ENCODE measurements at places on chromosomes 6 and 20.

DNA sequence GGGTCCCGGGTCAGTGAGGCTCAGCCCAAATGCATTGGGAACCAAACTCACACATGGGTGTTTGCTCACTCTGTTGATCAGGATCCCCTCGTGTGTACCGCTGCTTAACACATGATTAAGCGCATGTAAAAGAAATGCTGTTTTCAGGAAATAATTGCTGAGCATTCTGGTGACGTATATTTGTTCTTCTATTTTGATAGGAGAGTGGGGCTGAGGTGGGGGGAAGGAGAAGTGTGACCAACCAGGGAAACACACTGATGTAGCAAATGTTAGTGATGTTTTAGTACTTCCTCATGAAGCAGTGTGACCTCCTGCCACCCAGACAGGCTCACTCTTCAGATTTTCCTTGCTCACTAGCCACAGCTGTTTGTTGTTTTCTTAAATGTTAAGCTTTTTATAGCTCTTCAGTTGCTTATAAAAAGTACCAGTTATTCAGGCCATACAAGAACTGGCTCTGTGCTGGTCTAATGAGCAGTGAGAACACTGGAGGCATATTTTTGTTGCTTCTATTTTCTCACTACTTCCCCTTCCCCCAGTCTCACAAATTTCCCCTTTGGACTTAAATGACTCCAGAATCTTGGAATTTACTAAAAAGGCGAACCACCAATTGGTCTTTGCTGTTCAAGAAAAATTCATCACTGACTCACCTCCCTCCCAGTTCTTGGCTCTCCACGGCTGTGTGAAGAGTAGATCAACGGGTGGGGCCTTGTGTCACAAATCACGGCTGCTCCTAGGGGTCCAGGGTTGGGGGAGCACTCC lies 79.2 kb upstream of the BACH2 start:
- H3K27me3 ChIP-seq = no peaks in the 10 kb centered on the region
- no peak overlapping the region for H3K4me3 ChIP-seq
- DNase-seq = no peak
- no peaks in the 10 kb centered on the region for H3K36me3 ChIP-seq
- H3K4me1 ChIP-seq = no peaks in the 10 kb centered on the region

- H3K36me3 ChIP-seq = no peaks in the 10 kb centered on the region
- H3K27ac ChIP-seq = peak within 1 kb of the TSS; percentile 83
- no peaks in the 10 kb centered on the region for H3K4me1 ChIP-seq
- peak within 1 kb of the TSS; percentile 90 for H3K4me3 ChIP-seq
- H3K27me3 ChIP-seq = no peaks in the 10 kb centered on the region
- peak; percentile 98 for DNase-seq
Observed at GRCh38 chr6:110873981-110874879, at the start of gene AMD1. Gene AMD1, plus strand, starts transcription at chr6:110874785. Its CDS starts 321 bp downstream, at chr6:110875106.

GRCh38 chr6:152078804-152079203 lies 271.3 kb downstream of the ESR1 start:
- DNase-seq = no peak
- H3K4me1 ChIP-seq = no peaks in the 10 kb centered on the region
- no peaks in the 10 kb centered on the region for H3K27me3 ChIP-seq
- no peak overlapping the region for H3K4me3 ChIP-seq
- H3K27ac ChIP-seq = no peak overlapping the region

DNA sequence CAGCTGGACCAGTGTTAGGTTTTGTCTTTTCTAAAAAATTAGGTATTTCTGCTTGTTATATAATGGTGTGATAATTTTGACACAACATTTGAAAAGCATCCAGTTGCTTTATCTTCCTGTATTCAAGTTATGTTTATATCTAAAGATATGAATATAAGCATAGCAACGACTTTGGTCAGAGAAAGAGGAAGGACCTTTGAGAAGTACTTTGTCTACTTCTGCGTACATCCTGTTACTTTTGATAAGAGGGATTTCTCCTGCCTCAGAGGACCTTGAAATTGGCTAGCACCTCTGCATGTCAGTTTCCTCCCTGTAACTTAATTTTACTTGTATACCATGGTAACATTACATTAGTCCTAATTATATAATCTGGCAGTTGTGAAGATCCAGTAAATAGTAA lies 24.8 kb downstream of the PHF20 start:
- no peaks in the 10 kb centered on the region for H3K36me3 ChIP-seq
- peaks cover 8% of the 10 kb centered on the region for H3K4me1 ChIP-seq
- no peak overlapping the region for H3K4me3 ChIP-seq
- H3K27ac ChIP-seq = no peak overlapping the region

All from right lobe of liver (tissue), 6 donors.